ENCODE measurements at places on chromosomes 11 and 22. TPM values are rescaled to one million over a fixed set of nuclear protein-coding genes. Genes with fewer than 3 reads are reported as not detected.

Gene OSM
- total RNA-seq: not detected

Gene CBLIF
- not detected for total RNA-seq

Gene HBG2
- total RNA-seq: not detected

Gene DNAJB13
- total RNA-seq: not detected

Gene H19
- 0.50 TPM for total RNA-seq

Gene RAB3IL1
- total RNA-seq: 19.1 TPM

Gene OR10D3
- total RNA-seq: not detected

Gene LMO1
- total RNA-seq: not detected

Gene PACSIN3
- 29.7 TPM for total RNA-seq

Gene TRAF6
- 8.2 TPM for total RNA-seq

Gene TMEM121B
- total RNA-seq: 0.11 TPM

Gene CTSC
- 85.5 TPM for total RNA-seq

Gene NTM
- 82.5 TPM for total RNA-seq

Gene KRTAP5-10
- total RNA-seq: not detected

Gene MGAT3
- not detected for total RNA-seq

Gene NOX4
- 6.7 TPM for total RNA-seq

Gene SHISA8
- total RNA-seq: not detected

Gene EFCAB6
- total RNA-seq: 3.6 TPM

Gene OR8H1
- total RNA-seq: not detected

Gene NNMT
- total RNA-seq: 137 TPM

Gene LRRN4CL
- 12.2 TPM for total RNA-seq

Gene LRRC75B
- 10.1 TPM for total RNA-seq

Gene PHOX2A
- not detected for total RNA-seq

Gene KRTAP5-2
- total RNA-seq: not detected
